ENCODE measurements at places on chromosomes 5 and 9.

GRCh38 chr9:131178382-131178781 is 53.0 kb downstream of the NUP214 start:
- DNase-seq: peak; percentile 78

DNA sequence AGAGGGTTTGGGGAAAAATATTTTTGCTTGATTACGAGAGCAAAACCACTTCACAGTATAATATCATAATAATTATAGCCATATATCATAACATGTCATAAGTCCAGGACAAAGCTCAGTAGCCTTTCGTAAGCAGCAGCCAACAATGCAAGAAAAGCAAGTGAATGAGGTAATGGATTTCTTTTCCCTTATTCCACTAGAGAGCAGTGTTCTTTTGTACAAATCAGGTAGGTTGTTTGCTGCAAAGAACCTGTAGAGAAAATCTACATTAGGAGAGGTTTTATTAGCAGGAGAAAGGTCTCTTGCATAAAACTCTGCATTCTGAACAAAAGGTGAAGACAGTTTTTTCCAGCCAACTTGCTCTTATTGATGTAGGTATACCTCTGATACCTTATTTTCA is 1033.4 kb downstream of the TLE4 start:
- DNase-seq: no peak

- no peak for DNase-seq
These were observed 178.4 kb downstream of the PAX5 start for GRCh38 chr9:36855448-36856315.

DNA sequence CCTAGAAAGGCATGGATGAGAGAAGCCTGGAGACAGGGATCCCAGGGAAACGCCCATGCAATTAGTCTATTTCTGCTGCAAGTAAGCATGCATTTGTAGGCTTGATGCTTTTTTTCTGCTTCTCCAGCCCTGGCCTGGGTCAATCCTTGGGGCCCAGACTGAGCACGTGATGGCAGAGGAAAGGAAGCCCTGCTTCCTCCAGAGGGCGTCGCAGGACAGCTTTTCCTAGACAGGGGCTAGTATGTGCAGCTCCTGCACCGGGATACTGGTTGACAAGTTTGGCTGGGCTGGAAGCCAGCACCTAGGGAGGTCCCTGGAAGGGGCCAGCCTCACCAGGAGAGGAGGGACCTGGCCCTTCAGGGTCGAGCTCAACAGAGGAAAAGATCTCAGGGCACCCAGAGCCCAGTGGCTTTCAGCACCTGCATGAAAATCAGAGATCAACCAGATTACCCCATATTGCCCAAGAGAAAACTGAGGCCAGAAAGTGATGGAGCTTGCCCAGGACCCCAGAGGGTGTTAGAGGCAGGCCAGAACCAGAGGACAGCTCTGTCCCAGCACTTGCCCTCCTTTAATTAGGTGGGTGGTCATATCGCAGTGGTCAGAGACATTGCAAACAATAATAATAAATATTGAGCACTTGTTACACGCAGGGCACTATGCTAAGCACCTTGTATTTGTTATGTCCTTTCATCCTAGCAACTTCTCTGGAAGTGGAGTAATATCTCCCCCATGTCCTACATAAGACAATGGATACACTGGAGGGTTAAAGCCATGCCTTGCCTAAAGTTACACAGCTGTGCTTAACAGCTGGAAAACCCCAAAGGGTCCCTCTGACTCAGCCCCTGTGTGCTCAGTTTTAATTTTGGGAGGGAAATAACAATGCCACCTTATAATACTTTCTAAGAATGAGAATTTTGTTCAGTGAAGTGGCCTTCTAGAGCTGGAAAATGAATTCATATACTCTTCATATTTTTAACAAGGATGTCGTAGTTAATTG is 67.1 kb downstream of the KLF4 start:
- peak; percentile 51 for DNase-seq
